Activated CD4-positive, alpha-beta T cell treated with anti-CD3 and anti-CD28 coated beads, Interleukin-10, Interleukin-2, amounts not matched to agents 100 ng/mL and 50 ng/mL, durations not matched to agents 16 hours and 8 hours (primary cell): ENCODE measurements at places on chromosomes 16 and 17.
A peak's percentile ranks its signal among the peaks of the same experiment; 100 is the strongest.

DNA sequence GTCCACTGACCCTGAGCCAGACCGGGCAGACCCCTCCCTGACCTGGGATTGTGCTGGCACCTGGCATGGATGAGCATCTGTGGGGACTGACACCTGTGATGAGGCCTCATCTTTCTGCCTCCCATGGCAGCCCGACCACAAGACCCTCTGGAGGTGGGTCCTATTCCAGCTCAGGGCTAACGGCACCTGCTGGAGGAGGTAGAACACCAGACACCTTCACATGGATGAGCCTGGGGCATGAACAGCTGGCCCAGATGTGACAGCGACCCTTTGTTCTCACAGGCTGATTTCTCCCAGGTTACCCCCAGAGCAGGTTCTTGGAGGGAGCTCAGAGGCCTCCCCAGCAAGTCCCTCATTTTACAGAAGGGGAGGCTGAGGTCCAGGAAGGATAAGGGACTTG lies 46.4 kb upstream of the PIK3R6 start:
- no peak for DNase-seq

DNA sequence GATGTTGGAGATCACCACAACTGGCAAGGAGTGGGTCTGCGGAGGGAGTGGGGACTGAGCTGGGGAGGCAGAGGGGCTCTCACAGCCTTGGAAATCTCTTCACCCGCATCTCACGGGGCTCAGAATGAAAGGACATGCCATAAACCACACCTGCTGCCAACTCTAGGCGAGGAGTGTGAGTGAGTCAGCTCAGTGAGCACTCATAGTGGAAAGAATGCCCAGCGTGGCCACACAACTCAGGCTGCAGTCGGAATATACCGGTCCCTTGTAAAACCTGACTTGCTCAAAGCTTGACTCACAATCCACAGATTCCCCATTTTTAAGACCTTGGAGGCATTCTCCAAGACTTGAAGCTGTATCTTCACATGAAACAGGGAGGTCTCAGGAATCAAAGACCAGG lies 36.7 kb downstream of the STAT5A start:
- no peak for DNase-seq

DNA sequence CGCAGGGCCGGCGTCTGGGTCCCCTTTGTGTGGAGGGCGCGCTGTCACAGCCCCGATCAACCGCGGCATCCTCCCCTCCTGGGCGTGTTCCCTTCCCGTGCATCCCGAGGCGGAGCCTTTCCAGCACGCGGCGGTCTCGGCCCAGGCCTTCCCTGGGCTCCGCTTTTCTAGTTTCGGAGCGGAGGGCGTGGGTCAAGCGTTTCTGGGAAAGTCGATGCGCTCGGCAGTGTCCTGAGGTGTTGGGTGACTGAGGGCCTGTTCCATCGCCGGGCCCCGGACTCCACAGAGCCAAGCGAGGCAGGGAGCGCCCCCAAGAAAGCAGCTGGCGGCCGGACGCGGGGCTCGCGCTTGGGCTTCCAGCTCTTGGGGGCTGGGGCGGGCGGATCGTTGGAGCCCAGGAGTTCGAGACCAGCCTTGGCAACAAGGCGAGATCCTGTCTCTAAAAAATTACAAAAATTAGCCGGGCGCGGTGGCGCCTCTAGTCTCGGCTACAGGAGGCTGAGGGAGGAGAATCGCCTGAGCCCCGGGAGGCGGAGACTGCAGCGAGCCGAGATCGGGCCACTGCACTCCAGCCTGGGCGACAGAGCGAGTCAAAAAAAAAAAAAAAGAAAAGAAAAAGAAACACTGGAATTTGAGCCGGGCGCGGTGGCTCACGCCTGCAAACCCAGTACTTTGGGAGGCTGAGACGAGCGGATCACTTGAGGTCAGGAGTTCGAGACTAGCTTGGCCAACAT lies 806 bp downstream of the IFT140 start:
- no peak for DNase-seq

- no peak for DNase-seq
These were observed 90.0 kb downstream of the GNAO1 start for GRCh38 chr16:56281249-56281805.

DNA sequence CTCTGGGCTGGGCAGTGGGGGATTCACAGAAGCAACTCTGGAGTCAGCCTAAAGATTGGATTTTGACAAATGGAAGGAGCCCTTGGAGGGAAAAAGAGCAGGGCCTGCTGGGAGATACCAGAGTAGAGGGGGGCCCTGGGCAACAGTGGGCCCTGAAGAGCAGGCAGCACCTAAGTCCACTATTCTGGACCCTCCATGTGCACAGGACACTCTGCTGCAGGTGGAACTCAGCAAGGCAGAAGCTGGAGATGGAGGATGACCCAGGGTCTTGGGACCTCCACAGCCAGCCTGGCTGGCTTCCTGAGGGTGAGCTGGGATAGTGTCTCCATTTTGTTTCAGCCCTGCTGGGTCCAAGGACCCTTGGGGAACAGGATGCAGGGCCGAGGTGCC lies 63.0 kb upstream of the TEX2 start:
- no peak for DNase-seq

GRCh38 chr16:4869147-4869805 lies 22.0 kb downstream of the UBN1 start:
- no peak for DNase-seq

DNA sequence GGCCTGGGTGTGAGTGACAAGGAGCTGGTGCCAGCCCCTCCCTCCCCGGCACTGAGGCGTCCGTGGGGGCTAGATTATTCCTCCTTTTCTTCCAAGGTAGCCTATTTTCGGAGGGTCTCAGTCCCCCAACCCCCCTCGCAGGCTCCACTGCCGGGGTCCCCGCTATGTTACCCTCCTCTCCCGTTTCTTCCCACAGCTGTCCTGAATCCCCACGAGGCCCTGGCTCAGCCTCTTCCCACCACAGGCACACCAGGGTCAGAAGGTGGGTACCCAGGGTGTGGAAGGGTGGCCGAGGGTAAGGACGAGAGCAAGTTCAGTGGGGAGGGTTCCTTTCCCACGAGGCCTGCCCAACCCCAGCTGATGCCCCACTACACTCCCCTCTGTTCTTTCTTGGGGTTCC lies 611 bp downstream of the RAMP2 start:
- DNase-seq = no peak

DNA sequence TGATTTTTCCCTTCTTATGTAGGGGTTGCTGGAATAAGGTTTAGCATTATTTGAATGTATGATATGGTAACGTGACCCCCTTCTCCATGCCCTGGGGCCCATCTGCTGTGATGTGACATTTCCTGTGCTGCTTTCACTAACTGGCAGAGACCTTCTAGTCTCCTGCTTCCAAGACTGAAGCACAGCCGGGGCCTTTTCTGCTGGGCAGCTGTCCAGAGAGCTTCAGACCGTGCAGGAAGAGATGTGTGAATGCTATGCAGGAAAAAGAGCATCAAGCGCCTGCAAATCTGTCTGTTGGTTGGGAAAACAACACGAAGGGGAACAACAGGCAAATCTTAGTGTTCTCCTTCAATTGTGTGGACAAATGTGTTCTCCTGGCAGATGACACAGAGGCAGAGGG lies 128.5 kb downstream of the SPACA3 start:
- DNase-seq = no peak

- DNase-seq = no peak
These were observed 323.7 kb upstream of the CDH11 start for GRCh38 chr16:65445313-65446260.

DNA sequence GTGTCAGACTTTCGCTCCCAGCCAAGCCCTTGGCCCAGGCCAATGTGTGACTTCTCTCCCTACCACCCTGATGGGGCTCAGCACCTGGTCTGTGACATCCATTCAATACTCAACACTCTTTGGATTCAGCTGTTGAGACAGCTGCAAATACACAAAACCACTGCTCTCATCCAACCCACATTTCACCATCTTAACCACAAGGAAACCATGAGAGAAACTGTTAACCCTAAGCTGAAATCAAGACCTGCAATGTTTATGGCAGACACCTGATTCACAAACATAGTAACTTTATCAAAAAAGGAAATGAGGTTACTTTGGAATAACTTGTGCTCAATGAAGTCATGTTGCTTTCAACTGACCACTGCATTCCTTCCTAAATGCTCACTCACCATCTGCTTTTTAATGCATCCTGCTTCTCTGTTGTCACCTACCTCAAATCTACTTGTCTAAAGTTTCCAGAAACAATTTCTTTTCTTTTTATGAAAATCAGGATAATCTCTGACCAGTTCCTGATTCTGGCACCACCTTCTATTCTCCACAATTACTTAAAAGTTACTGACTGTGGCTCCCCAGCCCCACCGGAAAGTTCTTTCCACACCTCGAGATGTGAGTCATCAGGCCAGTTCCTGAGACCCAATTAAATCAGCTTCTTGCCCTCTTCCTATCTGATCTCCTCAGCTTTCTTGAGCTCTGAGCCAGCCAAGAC lies 88.2 kb downstream of the NOG start:
- DNase-seq = peak; percentile 74

- DNase-seq = no peak
These were observed 50.1 kb upstream of the JPH3 start for GRCh38 chr16:87552072-87552718.

- DNase-seq = no peak
These were observed 14.5 kb downstream of the TRAF7 start for GRCh38 chr16:2170080-2170479.

DNA sequence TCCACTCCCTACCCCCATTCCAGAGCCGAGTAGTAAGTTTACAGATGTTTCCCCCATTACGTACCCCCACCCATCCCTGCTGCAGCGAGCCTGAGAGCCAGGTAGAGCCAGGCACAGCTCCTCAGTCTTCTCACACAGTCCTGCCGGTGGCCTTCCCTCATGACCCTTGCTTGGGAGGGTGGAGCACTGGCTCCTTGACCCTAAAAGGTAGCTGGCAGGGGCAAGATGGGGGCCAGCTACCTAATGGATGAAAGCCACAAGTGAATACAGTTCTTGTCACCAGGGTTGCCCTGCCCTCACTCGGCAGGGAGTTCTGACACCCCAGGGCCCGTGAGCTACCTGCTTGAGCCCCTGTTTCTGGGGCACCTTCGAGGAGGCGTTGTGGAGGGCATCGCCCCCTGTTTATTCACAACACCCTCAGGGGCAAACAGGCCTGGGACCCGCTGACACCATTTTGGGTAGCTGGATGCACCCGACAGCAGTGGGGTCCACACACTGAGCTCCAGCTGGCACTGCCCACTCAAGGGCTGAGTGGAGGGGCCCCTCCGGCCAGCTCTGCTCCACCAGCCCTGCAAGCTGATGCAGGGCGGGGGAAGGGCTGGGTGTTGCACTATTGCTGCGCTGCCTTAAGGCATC lies 22.2 kb downstream of the ADAM11 start:
- DNase-seq = no peak

GRCh38 chr17:21171970-21172510 lies 41.9 kb downstream of the TMEM11 start:
- DNase-seq = no peak

- no peak for DNase-seq
These were observed 708 bp downstream of the BAIAP2 start for GRCh38 chr17:81035521-81036196.

DNA sequence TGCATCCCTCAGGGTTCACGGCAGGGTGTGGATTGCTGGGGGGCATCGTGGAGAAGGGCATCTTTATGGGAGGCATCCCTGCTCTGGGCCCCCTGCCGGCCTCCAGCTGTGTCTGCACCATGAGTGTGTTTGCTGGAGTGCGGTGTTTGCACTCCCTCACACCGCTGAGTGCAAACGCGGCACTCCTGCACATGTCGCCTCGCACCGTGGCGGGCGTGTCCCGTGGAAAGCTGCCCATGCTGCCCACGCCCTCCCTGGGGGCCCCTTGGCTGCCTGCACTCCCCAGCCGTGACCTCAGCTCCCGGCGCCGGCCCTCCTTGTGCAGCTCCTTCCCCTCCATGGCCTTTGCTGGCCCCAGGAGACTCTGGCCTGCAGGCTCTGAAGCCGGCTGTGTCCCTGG lies 74.6 kb upstream of the ZNF750 start:
- DNase-seq = no peak

GRCh38 chr17:58527306-58527705 lies 12.9 kb upstream of the MTMR4 start:
- DNase-seq = peak; percentile 19

- DNase-seq = no peak
These were observed 33.7 kb upstream of the PVALEF start for GRCh38 chr17:81131486-81132196.

DNA sequence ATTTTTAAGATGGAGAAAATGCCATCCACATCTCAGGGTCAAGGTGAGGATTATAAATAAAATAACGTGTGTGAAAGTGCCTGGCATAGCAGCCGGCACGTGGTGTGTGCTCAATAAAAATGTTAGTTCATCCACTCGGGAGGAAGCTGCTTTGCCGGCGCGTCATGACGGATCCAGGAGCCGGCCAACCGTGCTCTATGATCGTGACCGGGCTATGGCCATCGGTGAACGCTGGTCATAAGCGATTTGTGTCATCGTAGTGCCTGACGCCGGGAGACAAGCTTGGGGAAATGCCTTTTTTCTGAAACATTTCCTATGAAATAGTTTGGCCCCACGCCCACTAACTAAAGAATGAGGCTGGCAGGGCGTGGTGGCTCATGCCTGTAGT lies 74.0 kb downstream of the CMC2 start:
- DNase-seq = no peak

DNA sequence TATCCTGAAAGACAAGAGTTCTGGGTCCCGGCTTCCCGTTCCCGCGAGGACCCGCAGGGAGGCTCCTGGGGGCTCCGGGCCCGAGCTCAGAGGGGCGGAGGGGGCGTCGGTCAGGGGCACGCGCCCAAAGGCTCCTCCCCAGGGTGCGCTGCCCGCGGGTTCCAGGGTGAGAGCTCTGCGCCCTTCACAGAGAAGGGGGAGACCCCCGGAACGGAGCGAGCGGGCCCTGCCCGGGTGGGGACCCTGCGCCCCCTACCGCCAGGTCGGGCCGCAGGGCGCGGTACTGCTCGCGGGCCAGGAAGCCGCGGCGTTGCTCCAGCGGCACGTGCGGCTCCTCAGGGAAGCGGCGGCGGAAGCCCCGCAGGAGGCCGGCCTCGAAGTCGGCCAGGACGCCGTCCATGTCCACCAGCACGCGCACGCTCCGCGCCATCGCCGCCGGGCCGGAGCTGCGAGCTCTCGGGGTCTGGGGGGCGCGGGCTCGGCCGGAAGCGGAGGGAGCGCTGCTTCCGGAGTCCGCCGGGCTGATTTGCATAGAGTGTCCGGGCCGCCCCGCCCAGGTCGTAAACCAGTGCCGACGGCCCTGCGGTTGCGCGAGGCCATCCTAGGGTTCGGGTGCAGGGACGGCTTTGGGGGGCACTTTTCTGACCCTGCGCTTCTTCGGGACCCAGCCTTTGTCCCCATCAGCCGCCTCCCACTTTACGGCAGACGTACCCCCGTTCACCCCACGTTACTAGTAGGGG lies at the start of gene NT5C:
Gene NT5C, minus strand, starts transcription at position 465 of the 740 bp plus-strand sequence. Its CDS starts 35 bp downstream, at position 430.
- DNase-seq = peak; percentile 86

DNA sequence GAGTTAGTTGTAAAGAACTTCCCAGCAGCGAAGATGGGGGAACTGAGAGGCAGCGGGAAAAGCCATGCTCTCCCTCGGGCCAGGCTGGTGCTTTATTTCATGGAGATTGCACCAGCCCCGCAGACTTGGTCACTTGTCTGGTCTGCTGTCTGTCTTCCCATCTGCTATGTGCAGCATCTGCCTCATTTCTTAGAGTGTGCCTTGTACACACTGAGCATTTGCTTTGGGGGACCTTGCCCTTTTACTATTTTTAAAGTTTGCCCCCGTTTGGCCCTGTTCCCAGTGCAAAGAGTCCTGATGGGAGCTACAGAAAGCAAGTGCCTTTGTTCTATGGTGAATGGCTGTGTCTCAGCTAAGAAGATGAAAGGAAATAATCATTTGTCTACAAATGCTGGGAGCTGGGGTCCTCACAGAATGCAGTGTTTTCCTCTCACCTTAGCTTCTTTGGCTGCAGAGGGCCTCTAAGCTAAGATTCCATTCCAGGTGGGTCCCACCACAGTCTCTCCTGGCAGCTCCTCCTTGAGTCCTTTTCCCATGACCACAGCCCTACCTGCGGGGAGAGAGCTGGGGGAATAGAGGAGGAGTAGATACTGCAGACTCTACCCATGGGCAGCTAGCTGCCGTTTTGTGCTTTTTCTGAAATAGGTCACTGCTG lies 25.1 kb upstream of the CNOT1 start:
- no peak for DNase-seq
